CD4-positive, CD25-positive, alpha-beta regulatory T cell (primary cell): ENCODE measurements at places on chromosomes 11 and 22. TPM values are rescaled to one million over a fixed set of nuclear protein-coding genes. Genes with fewer than 3 reads are reported as not detected.

DNA sequence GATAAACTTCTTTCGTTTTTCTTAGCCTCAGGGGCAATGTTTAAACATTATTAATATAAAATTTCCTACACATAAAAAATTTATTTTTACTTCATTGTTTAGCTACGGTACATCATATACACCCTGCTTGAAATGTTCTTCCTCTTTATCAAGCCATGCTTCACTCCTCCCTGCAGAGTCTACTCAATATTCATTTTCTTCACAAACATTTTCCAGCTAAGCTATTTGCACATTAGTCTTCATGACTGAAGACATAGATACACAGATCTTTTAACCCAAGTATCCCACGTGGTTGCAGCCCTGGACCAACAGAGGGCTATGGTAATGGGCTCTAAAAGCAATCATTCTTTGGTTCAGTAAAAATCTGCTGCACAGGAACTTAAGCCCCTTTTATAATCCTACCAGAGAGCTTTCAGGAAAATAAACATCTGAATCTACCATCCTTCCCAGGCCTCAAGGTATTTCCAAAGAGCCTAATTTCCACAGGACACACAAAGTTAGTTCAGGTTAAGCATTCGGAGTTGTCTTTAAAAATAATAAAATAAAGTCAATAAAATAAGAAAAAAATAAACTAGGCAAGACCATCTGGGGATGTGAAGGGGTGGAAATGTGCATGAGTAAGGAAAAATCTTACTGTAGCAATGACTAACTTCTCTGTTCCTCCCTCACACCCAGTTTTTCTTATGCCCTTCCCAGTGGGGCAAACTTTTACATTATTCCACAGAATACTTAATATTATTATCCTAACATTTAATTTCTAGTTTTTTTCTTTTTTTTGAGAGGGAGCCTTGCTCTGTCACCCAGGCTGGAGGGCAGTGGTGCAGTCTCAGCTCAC, 21.6 kb upstream of the OR6X1 start:
- H3K4me1 ChIP-seq, result no peaks in the 10 kb centered on the region
- no peak for DNase-seq
- peaks cover 3% of the 10 kb centered on the region for H3K27me3 ChIP-seq
- no peak overlapping the region for H3K4me3 ChIP-seq

CFAP300 gene
- not detected for total RNA-seq

- no peak overlapping the region for H3K4me3 ChIP-seq
- H3K4me1 ChIP-seq, result no peaks in the 10 kb centered on the region
- H3K27ac ChIP-seq, result no peak overlapping the region
- no peak for DNase-seq
- no peaks in the 10 kb centered on the region for H3K27me3 ChIP-seq
Observed at GRCh38 chr11:27214713-27215112, 148.3 kb downstream of the CCDC34 start.

DNA sequence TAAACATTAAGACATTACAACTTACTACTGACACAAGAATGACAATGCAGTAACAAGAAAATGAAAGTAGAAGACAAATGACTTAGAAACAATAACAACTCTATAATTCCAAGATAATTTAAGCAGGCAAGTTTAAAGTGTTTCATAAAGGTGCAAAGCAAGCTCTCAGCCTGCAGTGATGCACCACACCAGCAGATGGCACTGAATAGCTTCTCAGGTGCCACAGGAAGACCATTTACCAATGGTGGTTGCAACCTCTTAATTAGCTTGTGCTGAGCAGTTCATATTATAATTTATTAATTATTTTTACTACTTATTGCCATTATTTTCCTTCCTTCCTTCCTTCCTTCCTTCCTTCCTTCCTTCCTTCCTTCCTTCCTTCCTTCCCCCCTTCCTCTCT, 60.6 kb downstream of the NXPE2 start:
- no peak overlapping the region for H3K4me3 ChIP-seq
- DNase-seq, result no peak
- no peak overlapping the region for H3K27ac ChIP-seq
- H3K4me1 ChIP-seq, result no peaks in the 10 kb centered on the region

SLC22A12 gene
- total RNA-seq, result not detected

DNA sequence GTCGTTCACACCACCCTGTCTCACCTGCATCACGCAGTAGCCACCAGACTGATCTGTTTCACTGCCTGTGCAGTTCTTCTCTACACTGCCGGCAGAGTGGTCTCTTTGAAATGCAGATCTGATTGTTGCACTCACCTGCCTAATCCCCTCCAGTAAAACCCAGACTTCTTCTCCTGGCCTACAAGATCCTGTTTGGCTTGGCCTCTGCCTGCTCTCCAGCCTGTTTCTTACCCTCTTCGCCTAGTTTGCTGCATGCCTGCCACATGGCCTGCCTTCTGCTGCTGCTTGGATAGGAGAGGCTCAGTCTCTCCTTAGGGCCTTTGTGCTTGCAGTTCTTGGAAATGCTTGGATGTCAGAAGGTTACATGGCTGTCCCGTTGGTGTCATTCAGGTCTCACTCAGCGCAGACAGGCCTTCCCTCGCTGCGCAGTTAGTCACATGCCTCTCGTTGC, 42.0 kb downstream of the PACS1 start:
- peaks cover 5% of the 10 kb centered on the region for H3K36me3 ChIP-seq
- H3K4me3 ChIP-seq, result peak overlapping the region; percentile 76
- peak overlapping the region; percentile 15 for H3K27ac ChIP-seq
- no peaks in the 10 kb centered on the region for H3K27me3 ChIP-seq
- DNase-seq, result no peak
- H3K4me1 ChIP-seq, result peaks cover 83% of the 10 kb centered on the region

DNA sequence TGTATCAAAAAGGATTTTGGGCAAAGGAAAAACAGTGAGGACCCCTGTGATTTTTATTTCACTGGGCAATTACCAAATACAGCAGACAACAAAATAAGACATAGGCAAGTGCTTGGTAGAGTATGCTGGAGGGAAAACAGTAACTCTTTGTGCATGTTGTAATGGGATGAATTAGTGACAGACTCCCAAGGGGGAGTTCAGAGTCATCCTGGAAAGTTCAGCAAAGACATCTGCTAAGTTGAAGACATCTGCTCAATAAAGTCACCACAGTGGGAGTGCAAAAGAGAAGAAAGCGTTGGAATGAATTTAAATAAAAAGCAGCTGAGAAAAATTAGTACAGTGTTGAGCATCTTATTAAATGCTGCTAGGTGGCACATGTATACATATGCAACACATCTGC, 378.8 kb upstream of the ISX start:
- no peaks in the 10 kb centered on the region for H3K27me3 ChIP-seq
- no peak for DNase-seq
- no peak overlapping the region for H3K4me3 ChIP-seq
- no peaks in the 10 kb centered on the region for H3K36me3 ChIP-seq

GRCh38 chr22:32269316-32269715, 14.2 kb upstream of the SLC5A4 start:
- no peak for DNase-seq
- no peak overlapping the region for H3K4me3 ChIP-seq
- no peaks in the 10 kb centered on the region for H3K27me3 ChIP-seq
- H3K27ac ChIP-seq, result no peak overlapping the region

- no peak for DNase-seq
- no peak overlapping the region for H3K27ac ChIP-seq
- no peaks in the 10 kb centered on the region for H3K36me3 ChIP-seq
- no peaks in the 10 kb centered on the region for H3K4me1 ChIP-seq
- no peak overlapping the region for H3K4me3 ChIP-seq
- H3K27me3 ChIP-seq, result no peaks in the 10 kb centered on the region
Observed at GRCh38 chr11:134957540-134958335, 545.7 kb upstream of the B3GAT1 start.

DNA sequence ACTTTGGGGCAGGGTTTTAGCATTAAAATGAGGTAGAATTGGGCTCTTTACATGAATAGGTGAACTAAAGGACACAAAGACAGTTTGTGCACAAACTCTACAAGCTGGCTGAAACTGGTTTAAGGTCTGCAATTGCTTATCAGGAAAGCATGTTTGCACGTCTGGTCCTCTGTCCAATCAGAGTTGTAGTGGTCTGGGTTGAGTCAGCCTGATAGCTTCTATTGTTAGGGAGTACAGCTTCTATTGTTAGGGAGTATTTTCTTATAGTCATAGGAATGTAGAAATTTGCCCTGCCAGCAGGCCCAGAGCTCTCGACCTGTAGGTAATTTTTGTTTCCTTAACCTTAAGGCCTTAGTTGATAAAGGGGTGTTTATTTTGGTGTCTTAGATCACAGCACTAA, 1422.4 kb downstream of the LRRC4C start:
- H3K4me1 ChIP-seq, result no peaks in the 10 kb centered on the region
- no peaks in the 10 kb centered on the region for H3K36me3 ChIP-seq
- no peaks in the 10 kb centered on the region for H3K27me3 ChIP-seq
- DNase-seq, result no peak
- H3K4me3 ChIP-seq, result no peak overlapping the region

- H3K36me3 ChIP-seq, result no peaks in the 10 kb centered on the region
- H3K27ac ChIP-seq, result no peak overlapping the region
- H3K4me3 ChIP-seq, result no peak overlapping the region
- DNase-seq, result no peak
- no peaks in the 10 kb centered on the region for H3K27me3 ChIP-seq
Observed at GRCh38 chr11:88363004-88363403, 25.5 kb upstream of the CTSC start.

FLRT1 gene
- not detected for total RNA-seq

DNA sequence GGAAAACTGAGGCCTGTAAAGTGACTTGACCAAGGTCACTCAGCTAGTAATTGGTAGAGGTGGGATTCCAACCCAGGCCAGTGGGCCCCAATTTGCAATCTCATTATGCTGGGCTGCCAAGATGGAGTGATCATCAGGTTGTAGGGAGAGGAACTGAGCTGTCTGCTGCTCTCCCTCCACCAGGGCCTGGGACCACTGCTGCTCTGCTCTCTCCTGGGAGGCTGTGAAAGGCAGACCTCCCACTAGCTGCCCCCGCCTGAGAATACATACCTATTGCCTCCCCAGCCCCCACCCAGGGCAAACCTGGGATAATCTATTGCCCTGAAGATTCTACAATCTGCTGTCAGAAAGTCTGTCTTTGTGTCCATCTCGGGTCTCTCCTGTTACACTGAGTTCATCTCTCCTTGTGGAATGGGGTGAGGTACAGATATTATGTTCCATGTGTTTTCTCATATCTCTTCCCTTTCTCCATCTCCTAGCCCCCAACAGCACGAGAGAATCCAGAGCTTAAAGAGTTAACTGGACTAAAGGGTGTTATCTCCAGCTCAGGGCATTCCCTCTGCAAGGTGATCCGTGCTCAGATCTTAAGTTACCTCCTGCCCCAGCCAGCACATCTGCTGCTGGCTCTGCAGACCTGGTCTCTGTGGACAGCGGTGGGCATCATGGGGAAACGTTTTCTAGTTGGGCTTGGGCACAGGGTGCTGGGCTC, 5.6 kb downstream of the NECTIN1 start:
- H3K36me3 ChIP-seq, result no peaks in the 10 kb centered on the region
- H3K4me1 ChIP-seq, result peaks cover 14% of the 10 kb centered on the region
- no peak overlapping the region for H3K27ac ChIP-seq
- no peak overlapping the region for H3K4me3 ChIP-seq
